ENCODE measurements at places on chromosomes 1 and 21. TPM values are rescaled to one million over a fixed set of nuclear protein-coding genes. Genes with fewer than 3 reads are reported as not detected.

The LHX8 gene
- total RNA-seq: not detected

The MUTYH gene
- total RNA-seq: 8.7 TPM

The BARHL2 gene
- total RNA-seq: not detected

The KRTAP19-1 gene
- not detected for total RNA-seq

The TNNT2 gene
- under 0.01 TPM for total RNA-seq

Data from smooth muscle cell of the pulmonary artery (primary cell).